ENCODE measurements at places on chromosomes 16 and 17. TPM values are rescaled to one million over a fixed set of nuclear protein-coding genes. Genes with fewer than 3 reads are reported as not detected.

The ZFP90 gene
- 69.1 TPM for total RNA-seq

DNA sequence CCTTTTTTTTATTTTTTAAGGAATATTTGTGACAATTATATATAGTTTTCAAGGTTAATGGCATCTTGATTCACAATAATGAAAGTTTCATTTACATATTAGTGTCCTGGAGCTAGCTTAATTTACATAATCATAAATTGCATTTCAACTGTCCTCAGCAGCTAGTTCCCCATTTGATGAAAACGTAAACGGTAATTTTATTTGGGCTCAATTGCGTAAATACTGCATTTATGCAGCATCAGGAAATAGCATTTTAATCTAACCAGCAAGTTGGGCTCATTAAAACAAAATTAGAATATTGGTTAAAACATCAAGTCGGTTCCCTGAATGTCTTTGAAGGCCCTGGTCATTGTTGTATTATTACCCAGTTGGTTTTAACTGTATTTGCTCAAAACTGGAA lies 136.8 kb upstream of the CDH5 start:
- DNase-seq, result no peak

GRCh38 chr16:68972013-68972412 lies 128.7 kb downstream of the TANGO6 start:
- peak; percentile 74 for DNase-seq

The PROCA1 gene
- 12.5 TPM for total RNA-seq

DNA sequence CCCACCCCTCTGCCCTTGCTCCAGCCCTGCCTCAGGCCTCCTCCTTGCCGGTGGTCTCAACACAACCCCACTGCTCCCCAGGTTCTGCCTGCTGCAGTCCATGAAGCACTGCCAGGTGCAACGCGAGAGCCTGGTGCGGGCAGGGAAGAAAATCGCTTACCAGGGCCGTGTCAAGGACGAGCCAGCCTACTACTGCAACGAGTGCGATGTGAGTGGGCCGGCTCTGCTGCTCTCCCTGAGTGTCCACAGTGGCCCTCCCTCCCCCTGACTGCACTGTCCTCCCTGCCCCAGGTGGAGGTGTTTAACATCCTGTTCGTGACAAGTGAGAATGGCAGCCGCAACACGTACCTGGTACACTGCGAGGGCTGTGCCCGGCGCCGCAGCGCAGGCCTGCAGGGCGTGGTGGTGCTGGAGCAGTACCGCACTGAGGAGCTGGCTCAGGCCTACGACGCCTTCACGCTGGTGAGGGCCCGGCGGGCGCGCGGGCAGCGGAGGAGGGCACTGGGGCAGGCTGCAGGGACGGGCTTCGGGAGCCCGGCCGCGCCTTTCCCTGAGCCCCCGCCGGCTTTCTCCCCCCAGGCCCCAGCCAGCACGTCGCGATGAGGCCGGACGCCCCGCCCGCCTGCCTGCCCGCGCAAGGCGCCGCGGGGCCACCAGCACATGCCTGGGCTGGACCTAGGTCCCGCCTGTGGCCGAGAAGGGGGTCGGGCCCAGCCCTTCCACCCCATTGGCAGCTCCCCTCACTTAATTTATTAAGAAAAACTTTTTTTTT lies 1.8 kb upstream of the TMEM88 start:
- peak; percentile 56 for DNase-seq

DNA sequence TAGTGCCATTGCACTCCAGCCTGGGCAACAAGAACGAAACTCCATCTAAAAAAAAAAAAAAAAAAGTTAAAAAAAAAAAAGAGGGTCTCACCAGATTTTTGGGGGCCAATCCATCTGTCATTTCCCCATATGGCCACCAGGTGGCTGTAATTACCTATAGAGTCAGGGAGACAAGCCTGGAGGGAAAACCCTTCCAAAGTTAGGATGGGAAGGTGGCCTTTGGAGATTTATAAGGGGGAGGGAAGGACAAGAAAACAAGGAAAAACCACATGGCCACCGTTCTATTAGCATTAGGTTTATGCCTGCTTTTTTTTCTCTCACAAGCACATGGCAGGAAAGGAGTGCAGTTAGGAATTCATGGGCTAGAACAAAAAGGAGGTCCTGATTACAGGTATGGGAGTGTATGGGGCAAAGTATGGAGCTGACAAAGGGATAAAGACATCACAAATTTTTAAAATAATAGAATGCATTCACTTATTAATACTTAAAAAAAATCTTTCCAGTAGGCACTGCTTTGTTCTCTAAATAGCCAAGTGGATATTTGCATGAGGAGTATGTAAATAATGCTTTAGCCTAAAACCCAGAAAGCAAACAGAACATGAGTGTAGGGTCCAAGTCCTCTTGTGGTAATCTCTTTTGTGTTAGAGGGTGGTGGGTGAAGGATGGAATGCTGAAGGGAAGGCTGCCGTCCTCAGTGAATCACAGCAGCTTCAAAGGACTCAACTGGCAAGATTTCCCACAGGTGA lies 5.1 kb downstream of the CYB5D1 start:
- DNase-seq, result peak; percentile 82

The B9D1 gene
- 43.0 TPM for total RNA-seq

DNA sequence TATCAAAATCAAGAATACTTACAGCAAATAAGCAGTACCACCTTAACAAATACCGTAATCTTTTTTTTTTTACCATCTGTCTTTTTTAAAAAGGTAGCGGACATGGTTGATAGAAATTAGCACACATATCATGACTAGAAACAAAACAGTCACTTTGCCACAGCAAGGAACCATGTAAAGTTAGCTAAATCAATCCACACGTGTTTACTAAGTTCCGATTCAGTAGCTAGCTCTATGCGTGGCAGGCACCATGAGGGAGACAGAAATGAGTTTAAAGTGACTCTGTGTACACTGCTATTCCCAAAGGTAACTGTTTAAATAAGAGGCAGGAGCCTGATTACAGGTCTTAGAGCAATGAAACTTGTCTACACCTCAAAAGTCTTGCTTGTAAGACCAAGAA lies 108.6 kb downstream of the XYLT1 start:
- DNase-seq, result no peak

GRCh38 chr17:16155536-16155935 lies 59.8 kb downstream of the NCOR1 start:
- DNase-seq, result no peak

The KRT27 gene
- total RNA-seq, result not detected

The QPRT gene
- 112 TPM for total RNA-seq

DNA sequence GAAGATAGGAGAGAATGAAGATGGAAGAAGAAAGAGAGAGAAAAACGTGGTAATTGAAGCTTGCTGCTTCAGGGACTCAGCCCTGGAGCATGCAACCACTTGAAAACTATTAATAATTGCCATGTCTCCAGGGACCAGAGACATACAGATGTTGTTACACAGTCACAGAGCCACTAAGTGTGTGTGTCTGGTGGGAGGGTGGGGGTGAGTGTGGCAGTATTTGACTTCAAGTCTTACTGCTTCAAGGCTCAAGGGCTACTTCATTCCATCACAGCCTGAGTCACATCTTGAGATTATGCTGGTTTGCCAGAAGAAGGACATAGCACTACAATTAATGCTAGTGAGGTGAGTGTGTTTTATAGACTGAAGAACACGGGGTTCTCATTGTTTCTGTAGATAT lies 202.2 kb downstream of the CDH8 start:
- DNase-seq, result no peak

- no peak for DNase-seq
Measured at GRCh38 chr17:37538981-37539659, 49.4 kb downstream of the DUSP14 start.

GRCh38 chr16:3074860-3075522 lies 9.6 kb downstream of the IL32 start:
- no peak for DNase-seq

GRCh38 chr17:5892921-5893675 lies 177.1 kb upstream of the WSCD1 start:
- DNase-seq, result peak; percentile 63

- no peak for DNase-seq
Measured at GRCh38 chr17:40447148-40447644, 3.9 kb downstream of the IGFBP4 start.

The IGSF6 gene
- total RNA-seq, result not detected

GRCh38 chr17:65047941-65048340 lies 8.6 kb downstream of the GNA13 start:
- no peak for DNase-seq

The OTOP3 gene
- total RNA-seq, result not detected

Data from neural progenitor cell (in vitro differentiated cells).